ENCODE measurements at places on chromosomes 12 and 14.

DNA sequence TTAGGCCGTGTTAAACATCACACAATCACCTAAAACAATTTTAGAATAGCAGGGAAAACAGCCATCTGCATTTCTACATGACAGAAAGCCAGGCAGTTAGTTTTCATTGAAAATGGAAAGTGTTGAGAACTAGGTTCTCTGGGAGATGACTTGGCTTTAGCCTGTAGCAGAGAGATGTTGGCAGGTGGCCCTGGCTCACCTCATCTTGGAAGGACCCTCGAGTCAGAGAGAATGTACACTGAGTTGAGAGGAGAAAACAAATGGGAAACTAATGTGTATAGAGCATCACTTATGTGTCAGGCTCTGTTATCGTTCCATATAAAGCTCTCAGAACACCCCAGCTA lies 51.9 kb downstream of the SUSD6 start:
- DNase-seq: no peak

DNA sequence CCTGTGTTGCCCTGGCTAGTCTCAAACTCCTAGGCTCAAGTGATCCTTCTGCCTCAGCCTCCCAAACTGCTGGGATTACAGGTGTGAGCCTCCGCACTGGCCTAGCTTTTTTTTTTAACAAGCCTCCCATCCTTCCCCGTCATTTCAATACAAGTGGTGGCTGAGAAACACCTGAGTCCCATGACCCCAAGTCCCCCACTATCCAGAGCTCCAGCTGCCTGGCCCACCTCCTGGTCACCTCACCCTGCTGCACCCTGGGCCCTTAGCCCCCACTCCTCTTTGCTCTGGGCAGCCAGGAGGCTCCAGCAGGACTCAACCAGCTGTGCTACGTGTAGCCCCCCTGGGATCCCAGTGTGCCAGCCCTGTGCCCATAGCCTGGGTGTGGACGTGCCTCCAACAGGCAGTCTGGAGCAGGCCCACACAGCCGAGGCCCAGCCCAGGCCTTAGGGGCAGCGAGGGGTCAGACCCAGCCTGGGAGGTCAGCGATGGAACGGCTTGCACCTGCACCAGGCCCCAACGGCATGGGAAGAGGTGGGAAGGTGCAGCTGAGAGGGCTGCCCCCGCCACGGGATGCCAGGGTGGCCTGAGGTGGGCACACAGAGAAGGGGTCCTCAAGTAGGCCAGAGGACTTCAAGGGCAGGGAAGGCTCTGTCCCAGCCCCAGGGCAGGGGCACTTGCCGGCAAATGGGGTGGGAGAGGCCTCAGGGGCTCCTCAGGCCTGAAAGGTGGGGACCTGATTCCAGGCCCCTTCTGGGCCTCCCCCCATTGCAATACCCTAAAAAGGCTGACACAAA lies 6.5 kb downstream of the AHNAK2 start:
- no peak for DNase-seq

GRCh38 chr14:77976591-77976990 lies 176.7 kb downstream of the ADCK1 start:
- DNase-seq: no peak

DNA sequence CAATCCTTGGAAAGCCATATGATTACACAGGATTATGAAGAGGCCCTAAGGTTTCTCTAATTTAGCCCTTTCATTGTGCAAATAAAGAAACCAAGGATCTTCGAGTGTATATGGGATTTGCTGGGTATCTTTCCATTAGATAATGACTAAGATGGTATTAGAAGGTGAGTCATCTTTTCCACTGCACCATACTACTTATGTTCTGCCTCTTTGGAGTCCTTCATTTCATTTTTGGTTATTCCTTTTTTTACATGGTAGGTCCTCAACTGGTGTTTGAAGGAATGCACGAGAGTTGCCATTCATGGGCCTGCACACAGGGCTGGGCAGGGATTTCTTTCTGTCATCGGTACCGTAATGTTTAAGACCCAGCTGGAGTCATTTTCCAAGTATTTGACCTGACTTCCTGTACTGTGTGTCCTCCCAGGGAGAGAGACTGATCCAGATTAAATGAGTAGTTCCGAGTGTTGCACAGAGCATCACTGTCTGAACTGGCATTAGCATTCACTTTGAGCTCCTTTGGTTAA lies 85.7 kb downstream of the BORCS5 start:
- DNase-seq: no peak

DNA sequence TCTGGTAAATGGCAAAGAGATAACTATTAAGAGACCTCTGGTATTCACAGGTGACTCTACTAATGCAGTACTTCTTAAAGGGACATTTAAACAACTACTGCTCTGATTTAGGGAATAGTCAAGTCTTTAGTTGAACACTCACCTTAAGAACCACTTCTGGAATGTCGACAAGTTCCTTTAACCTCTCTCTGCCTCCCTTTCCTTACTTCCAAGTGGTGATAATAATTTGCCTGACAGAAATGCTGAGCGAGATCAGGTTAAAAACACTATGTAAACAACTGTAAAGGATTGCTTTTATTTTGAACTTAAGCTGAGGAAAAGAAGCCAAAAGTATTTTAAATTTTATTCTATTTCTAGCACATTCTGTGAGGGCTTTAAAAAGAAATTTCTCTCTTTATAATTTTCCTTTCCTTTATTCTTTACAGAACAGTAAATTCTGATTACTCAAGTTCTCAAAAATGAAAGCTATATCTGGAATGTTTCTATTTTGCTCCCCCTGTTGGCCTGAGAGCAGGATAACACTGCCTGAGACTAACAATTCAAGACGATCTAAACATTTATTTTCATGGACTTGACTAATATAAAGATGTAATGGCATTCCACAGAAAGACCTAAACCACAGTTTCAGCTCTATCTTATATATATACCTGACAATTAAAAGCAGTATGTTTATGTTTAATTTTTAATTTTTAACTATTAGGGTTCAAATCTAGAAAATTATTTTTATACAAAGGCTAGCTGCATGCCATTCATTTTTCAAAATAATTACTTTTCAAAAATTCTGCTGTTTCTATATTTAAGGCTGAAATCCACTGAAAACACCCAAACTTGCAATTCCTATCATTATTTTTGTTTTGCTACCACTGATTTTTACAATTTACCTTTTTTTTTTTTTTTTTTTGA lies 29.2 kb downstream of the ZCCHC8 start:
- peak; percentile 73 for DNase-seq

DNA sequence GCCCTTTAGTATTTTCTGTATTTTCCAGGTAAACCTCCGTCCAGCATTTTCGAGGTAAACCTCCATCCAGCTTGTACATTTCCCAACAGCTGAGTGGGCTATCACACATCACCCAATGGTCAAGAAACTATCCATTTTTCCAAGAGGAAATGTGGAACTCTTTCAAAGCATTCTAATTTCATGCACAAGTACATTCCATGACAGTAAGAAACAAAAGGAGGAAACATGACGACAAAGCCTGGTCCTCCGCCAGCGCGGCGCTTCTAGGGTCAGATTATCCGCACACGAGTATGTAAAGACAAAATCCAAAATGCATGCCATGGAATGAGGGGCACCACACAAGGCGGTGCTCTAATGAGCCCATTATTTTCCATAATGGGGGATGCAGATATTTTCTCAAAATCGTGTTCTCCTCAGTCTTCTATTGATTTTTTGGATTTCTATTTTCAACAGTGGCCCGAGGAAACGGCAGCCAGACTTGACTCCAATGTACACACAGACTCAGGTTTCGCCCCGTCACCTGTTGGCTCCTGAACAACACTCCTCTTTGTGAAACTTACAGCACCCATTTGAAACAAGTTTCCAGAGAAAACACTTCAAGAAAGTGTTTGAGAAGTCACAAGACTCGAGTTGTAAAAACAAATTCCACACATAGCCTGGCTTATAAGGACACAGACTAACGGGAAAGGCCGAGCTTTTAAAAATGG lies 107.4 kb downstream of the PRICKLE1 start:
- no peak for DNase-seq

- no peak for DNase-seq
These were observed 352 bp downstream of the PHB2 start for GRCh38 chr12:6970096-6970527.
